ENCODE measurements at places on chromosomes 3 and 15.

- no peak for DNase-seq
Observed at GRCh38 chr3:160464321-160464720, 14.7 kb upstream of the TRIM59 start.

- DNase-seq = no peak
Observed at GRCh38 chr15:66042624-66043023, 173.3 kb downstream of the RAB11A start.

DNA sequence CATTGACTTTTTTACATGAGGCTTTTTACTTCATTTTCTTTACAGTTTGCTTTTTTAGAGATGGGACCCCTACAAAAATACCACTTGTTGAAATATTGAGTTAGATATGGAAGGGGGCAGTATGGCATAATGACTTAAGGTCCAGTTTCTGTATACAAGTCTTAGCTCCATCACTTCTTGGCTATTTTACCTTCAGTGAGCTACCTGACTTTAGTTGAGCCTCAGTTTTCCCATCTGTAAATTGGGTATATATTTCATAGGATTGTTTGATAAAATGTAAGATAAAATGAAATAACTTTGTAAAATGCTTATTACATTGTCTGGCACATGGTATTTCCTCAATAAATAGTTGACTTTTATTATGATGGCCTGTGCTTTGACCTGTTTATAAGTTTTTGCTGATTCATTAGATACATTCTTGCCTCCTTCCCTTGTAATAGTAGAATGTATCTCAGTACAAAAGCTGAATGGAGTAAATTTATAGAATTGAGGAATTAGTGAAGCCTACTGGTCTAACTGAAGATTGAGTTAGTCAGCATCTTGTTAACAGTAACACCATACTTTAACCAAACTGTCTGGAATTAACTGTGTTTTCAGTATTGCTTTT lies 27.6 kb downstream of the TBC1D23 start:
- no peak for DNase-seq

- no peak for DNase-seq
Observed at GRCh38 chr3:132189601-132190000, 127.6 kb upstream of the ACP3 start.

GRCh38 chr3:153889905-153890334 lies 231.3 kb upstream of the ARHGEF26 start:
- DNase-seq = no peak

DNA sequence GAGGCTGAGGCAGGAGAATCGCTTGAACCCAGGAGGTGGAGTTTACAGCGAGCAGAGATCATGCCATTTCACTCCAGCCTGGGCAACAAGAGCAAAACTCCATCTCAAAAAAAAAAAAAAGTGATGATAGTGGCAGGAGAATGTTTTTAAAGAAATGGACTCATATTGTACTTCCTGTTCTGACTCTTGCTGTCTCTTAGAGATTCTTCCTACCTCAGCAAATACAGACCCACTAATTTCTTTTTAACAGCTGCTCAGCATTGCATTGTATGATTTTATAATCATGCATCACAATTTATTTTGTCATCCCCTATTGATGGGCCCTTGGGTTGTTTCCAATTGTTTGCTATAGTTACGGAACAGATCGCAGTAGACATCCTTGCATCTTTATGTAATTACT lies 8.8 kb upstream of the ANKDD1A start:
- DNase-seq = no peak

DNA sequence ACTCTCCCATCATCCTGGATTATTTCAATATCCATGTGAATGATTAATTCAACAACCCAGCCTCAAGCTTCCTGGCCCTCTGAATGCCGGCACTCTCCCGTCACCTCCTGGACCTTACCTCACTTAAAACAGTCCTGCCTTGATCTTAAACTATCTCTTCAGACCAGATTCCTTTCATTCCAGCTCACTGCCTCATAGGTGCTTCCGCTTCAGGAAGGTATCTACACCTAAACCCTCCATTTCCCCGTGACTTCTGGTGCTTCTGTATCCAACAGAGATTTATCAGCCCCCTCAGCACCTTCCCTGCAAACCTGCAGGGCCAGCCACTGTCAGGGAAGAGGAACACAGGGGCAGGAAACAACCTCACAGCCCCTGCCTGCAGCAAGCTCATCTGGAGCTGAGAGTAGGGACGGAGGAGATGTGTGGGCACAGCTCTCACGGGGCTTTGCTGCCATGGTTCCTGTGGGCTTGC lies 98.9 kb upstream of the TJP1 start:
- DNase-seq = no peak

DNA sequence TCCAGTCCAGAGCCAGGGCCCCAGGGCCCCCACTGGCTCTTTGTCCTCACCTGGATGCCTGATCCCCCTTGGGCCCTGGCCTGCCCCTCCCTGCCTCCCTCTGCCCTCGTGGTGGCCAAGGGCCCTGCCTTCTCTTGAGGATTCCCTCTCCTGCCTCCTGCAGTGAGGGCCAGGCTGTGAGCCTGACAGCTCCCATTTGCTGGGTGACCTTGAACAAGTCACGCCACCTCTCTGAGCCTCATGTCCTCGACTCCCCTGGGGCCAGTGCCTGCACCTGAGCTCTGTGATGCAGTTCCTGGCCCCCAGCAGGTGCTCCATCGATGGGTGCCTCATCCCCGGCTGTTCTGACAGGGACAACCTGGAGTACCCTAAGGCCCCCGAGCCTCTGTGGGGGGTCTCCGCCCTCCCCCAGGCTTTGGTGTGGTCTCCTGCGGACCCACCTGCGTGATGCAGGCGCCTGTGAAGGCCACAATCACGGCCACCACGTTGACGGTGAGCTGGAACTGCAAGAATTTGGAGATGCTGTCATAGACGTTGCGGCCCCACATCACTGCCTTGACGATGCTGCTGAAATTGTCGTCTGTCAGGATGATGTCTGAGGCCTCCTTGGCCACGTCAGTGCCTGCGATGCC lies 24.1 kb upstream of the SEC13 start:
- DNase-seq = no peak

- DNase-seq = no peak
Observed at GRCh38 chr15:73994912-73995622, 551 bp downstream of the PML start.

DNA sequence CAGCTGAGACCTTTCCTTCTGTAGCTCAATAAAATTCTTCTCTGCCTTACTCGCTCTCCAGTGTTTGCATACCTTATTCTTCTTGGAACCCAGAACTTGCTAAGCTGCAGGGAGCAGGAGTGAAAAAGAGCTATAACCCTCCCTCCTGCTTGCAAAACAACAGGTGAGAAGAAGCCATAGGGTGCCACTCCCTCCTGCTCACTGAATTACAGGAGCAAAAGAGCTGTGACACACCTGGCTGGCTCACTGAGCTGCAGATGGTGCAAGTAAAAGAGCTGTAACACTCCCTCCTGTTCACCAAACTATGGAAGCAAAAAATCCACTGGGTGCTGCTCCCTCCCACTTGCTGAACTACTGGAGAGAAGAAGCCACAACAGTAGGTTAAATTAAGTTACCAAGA lies 44.2 kb upstream of the C2CD4B start:
- no peak for DNase-seq

GRCh38 chr3:112647122-112647521 lies 6.2 kb upstream of the CCDC80 start:
- DNase-seq = no peak

DNA sequence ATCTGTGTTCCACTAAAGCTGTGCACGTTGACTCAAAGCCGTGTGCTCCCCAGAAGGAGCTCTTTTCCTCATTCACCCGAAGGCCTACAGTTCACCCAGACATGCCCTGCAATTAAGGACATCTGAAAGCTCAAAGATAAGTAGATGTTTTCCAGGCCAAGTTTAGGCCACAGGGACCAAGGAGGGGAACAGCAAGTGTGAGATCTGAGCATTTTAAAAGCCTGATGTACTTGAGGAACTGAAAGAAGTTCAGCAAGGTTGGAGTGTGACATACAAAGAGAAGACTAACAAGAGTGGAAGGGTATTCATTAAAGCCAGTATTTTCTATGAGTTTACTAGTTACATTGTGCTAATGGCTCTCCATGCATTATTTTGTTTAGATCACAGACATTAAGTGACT lies 68.0 kb downstream of the CASR start:
- no peak for DNase-seq

DNA sequence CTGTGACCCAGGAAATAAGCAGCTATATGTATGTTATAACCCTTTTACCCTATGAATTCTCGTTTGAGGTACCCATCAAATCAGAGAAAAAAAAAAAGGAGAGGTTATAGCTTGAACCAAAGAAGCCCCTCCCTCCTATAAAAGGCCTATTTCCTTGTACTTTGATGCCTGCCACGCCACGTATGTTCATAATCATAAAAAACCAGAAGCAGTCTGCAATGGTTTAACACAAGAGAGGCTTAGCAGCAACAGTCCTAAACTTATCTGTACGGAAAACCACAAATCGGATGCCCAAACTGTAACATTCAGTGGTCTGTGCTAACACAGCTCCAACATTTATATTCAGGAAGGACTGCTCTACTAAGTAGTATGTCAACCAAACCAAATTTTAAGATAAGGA lies 21.2 kb downstream of the CCR8 start:
- DNase-seq = no peak

DNA sequence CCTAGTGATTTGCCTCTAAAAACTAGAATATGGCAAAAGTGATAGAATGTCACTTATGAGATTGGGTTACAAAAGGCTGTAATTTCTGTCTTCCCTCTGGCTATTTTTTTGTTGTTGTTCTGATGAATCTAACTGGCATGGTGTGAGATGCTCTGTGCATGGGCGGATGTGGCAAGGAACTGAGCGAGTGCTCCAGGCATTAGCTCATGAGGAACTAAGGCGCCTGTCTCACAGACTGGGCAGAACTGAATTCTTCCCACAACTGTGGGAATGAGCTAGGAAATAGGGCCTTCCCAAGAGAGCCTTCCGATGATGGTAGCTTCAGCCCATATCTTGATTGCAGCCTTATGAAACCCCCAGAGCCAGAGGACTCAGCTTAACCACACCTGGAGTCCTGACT lies 222.5 kb downstream of the NR2F2 start:
- DNase-seq = no peak

GRCh38 chr15:92779874-92780273 lies 120.2 kb upstream of the CHD2 start:
- DNase-seq = no peak

GRCh38 chr15:74193299-74193718 lies 9.3 kb downstream of the STRA6 start:
- no peak for DNase-seq

DNA sequence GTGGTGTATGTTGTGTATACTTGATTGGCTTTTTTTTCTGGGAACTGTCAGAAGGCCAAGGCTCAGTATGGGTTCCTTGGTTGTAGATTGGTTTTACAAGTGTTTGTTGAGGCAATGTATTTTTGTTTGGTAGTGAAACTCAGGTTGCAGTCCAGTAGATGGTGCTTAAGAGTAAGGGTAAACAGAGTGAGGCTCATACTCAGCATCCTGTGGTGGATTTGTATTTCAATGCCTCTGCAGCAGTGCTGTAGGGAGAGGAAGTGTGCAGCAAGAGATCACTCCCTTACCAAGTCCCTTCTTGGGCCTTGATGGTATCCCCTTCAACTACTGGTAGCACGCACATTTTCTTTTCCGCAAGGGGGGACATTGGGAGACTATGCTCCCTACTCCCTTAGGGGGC lies 428.5 kb upstream of the CNTN3 start:
- DNase-seq = no peak

Measured in activated T-helper 2 cell treated with anti-CD3 and anti-CD28 coated beads, Interferon-gamma antibody, Interleukin-2, Interleukin-4, amounts not matched to agents 10 μg/mL and 5 μg/mL and 100 μg/mL, durations not matched to agents 14 hours and 24 hours and 36 hours (primary cell).